EH (cell line): ENCODE measurements at places on chromosomes 7 and 10.

DNA sequence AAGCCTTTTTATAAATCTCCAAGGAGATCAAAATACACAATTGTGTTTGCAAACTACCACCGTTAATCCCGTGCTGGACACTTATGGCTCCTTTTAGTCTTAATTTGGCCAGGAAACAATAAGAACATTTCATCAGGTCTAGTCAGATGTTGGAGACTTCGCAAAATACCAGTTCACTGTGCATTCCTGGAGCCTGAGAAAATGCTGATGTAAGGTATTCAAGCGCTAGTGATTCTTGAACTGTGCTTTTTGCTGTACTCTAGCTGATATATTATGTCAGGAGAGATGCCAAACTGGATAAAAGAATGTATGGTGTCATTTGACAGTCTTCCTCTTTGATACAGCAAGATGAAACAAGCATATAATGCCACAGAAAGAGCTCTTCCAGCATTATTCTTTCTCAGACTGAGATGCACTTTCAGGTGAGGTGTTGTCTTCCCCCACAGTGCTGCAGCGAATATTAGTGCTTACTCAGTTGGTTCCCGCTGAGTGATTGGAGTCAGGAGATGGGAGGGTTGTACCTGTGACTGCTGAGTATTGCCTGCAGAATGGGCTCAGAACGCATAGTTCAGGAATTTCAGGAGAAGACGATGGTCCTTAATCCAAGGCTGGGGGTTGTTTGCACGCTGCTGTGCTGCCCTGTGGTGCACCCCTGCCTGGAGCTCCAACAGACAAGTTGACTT is 59.2 kb downstream of the OGDH start:
- peak; percentile 69 for DNase-seq

GRCh38 chr7:38448584-38449234 is 175.3 kb upstream of the TARP start:
- no peak for DNase-seq

DNA sequence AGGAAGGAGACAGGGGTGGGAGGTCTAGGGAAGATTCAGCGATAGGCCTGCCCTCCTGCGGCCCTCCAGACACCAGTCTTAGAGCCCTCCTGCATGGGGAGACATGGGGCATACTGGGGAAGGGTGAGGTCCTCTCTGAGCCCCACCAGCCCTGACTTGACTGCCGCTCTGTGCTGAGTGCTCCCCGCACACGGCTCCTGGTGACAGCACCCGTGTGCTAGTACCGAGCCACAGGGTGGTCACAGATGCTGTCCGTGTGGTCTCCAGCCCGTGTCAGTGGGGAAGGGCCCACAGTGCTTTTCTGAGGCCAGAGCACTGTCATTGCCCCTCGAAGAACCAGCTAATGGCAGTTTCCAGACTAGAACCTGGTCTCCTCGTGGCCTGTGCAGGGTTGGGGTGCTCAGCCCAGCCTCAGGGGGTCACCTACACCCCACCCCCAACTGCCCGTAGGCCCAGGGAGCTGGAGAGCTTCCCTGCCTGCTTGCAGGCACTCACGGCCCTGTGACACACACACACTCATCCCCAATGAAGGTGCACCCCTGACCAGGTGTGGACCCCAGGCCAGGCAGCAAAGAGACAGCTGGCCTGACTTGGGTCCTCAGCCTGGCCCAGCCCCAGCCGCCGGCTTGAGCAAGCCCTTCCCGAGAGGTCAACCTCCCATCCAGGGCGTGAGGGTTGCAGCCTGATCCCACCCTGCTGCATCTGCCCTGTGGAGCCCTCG is 86.0 kb upstream of the RET start:
- DNase-seq, result no peak

- DNase-seq, result no peak
Observed at GRCh38 chr7:107555893-107556292, 7.8 kb downstream of the COG5 start.

DNA sequence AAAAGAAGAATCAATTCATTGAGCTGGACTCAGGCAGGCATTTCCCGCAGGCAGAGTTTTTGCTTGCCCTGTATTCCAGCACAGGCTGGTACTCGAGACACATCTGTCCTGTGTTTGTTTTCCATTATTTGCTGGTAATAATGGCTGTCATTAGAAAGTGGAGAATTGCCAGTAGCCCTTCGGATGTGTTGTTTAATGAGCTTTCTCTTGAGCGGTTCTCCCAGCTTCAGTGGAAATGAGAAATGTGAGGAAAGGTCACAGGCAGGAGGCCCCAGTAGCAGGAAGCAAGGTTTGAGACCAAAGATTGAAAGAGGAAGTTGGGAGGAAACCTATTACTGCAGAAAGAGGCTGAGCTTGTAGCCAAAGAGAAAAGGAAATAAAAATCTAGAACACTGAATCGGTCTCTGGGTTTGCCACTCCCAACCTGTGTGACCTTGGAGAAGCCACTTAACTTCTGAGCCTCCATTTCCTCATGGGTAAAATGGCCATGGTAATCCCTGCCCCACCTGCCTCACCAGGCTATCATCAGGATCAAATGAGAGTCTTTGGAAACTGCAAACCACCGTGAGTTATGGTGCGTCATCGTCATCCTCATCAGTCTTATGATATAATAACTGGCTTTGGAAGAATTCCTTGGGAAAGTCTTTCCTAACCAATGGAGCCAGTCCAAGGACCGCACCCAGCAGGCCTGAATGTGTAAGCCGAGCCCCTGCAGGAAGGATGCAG is 67.7 kb downstream of the TACR2 start:
- DNase-seq, result peak; percentile 91

DNA sequence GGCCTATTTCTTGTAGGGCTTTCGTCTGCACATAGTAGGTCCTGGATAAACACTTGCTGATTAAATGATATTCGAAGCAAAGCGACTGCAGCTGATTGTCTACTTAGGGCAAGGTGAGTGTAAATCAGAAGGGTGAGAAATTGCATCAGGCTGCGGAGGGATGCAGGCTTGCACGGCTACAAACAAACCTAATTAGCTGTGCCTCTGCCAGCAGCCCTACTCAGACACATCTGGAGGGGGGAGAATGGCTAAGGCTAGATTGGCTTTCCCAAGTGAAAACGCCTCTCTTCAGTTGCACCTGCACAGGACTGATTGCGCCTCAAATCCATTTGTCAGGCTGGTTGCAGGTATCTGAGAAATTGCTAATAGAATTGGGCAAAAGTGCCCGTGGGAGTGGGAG is 247.5 kb downstream of the DPP6 start:
- DNase-seq, result no peak

GRCh38 chr10:12073526-12073925 is 4.8 kb downstream of the DHTKD1 start:
- peak; percentile 6 for DNase-seq

GRCh38 chr10:6713716-6714115 is 133.6 kb upstream of the PRKCQ start:
- DNase-seq, result peak; percentile 28

- no peak for DNase-seq
Observed at GRCh38 chr7:302054-302992, 12.4 kb downstream of the FOXL3 start.
